ENCODE measurements at places on chromosomes 1 and 21. TPM values are rescaled to one million over a fixed set of nuclear protein-coding genes. Genes with fewer than 3 reads are reported as not detected.
A peak's percentile ranks its signal among the peaks of the same experiment; 100 is the strongest.

GRCh38 chr1:221418346-221418745 lies 323.5 kb downstream of the DUSP10 start:
- H3K36me3 ChIP-seq, result no peaks in the 10 kb centered on the region
- H3K27me3 ChIP-seq, result no peaks in the 10 kb centered on the region
- H3K4me3 ChIP-seq, result no peak overlapping the region

FABP3 gene
- 54.1 TPM for total RNA-seq

DNA sequence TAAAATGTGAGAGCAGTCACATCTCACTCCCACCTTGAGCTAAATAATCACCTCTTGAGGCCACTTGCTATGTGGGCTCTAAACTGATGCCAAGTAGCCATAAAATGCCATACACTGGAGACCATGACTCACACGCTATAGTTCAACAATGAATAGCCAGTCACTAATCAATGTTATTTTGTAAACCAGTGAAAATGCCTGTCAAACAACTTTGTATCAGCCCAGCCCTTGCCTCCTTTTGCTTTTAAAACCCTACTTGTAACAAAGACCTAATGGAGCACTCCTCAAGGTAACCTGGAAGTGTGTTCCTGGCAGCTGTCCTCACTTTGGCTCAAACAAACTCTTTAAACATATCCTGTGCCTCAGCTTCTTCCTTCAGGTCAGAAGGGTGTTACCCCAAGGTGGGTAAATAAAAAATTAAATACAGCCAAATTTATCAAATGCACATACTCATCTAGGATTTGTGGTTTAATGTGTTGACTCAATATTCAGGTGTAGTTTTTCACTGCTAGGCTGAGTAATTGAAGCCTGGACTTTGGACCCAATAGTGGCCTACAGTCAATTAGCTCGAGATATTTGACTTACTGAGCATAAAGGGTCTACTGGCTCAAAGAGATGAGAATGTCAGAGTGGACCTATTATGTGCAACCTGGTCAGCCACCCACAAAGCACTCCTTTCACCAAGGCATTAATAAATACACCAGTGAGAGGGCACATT lies 154.3 kb downstream of the COQ8A start:
- DNase-seq, result no peak

CADM3 gene
- 0.23 TPM for total RNA-seq

GRCh38 chr1:161099090-161099802 lies 1.1 kb downstream of the KLHDC9 start:
- no peaks in the 10 kb centered on the region for H3K4me1 ChIP-seq
- no peaks in the 10 kb centered on the region for H3K27me3 ChIP-seq
- no peaks in the 10 kb centered on the region for H3K36me3 ChIP-seq
- H3K4me3 ChIP-seq, result peak overlapping the region; percentile 71

GRCh38 chr1:154682254-154682653 lies 74.3 kb upstream of the ADAR start:
- no peaks in the 10 kb centered on the region for H3K36me3 ChIP-seq
- H3K4me3 ChIP-seq, result no peak overlapping the region
- no peaks in the 10 kb centered on the region for H3K27me3 ChIP-seq

NOTCH2 gene
- 231 TPM for total RNA-seq

DEPDC1 gene
- total RNA-seq, result 3.0 TPM

GRCh38 chr1:161440312-161440894 lies 64.9 kb upstream of the FCGR2A start:
- peaks cover 12% of the 10 kb centered on the region for H3K27me3 ChIP-seq
- H3K4me3 ChIP-seq, result peak overlapping the region; percentile 32
- no peaks in the 10 kb centered on the region for H3K4me1 ChIP-seq

RPTN gene
- total RNA-seq, result not detected

GRCh38 chr1:184298440-184299405 lies 88.1 kb upstream of the C1orf21 start:
- no peaks in the 10 kb centered on the region for H3K4me1 ChIP-seq
- no peak for DNase-seq
- no peaks in the 10 kb centered on the region for H3K36me3 ChIP-seq
- no peak overlapping the region for H3K27ac ChIP-seq

DNA sequence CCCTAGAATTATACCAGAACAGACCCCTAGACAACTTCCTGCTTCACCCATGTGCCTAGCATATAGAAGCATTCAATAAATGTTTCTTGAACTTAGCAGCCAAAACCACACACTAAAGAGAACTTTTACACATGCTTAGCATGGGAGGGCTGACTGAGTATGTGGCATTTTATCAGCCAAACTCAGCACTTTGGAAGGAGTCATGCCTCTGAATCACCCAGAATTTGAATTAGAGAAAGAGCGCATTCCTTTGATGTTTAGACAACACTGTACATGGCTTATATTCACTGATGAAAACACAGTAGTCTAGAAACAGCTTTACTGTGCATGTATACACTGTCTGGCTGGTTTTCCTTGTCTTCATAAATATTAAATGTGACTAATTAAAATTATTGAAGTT lies 26.1 kb downstream of the SPAG17 start:
- no peaks in the 10 kb centered on the region for H3K27me3 ChIP-seq
- no peak overlapping the region for H3K27ac ChIP-seq
- H3K4me3 ChIP-seq, result no peak overlapping the region
- no peak for DNase-seq

DNA sequence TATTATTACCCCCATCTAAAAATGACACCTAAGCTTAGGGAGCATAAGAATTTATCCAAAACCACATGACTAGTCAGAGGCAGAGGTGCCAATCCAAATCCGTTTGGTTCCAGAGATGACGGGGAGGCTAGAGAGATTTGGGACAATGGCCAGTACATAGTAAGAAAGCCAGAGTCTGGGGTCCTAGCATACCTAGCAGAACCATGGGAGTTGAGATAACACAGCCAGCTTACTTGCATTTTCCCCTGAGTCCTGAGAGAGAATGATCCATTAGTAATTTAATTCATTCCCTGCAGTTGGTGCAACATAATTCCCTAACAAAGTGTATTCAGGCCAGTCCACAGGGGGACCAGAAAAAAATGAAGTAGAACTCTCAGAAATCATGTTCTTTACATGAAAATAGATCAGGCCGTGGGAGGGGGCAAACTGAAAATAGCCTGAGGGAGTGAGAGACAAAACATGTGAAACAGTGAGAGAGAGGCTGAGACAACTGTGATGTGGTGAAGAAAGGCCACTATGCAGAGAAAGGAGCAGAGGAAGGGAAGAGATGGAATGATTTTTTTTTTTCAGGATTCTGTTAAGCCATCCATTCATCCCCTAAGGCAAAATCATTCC lies 243.3 kb downstream of the BRINP2 start:
- no peak overlapping the region for H3K4me3 ChIP-seq
- no peaks in the 10 kb centered on the region for H3K27me3 ChIP-seq
- H3K4me1 ChIP-seq, result no peaks in the 10 kb centered on the region
- H3K27ac ChIP-seq, result no peak overlapping the region
- H3K36me3 ChIP-seq, result no peaks in the 10 kb centered on the region

GRCh38 chr21:29520171-29520570 lies 221.4 kb downstream of the BACH1 start:
- no peak overlapping the region for H3K4me3 ChIP-seq
- no peak for DNase-seq
- no peaks in the 10 kb centered on the region for H3K4me1 ChIP-seq
- no peaks in the 10 kb centered on the region for H3K36me3 ChIP-seq

NPHS2 gene
- total RNA-seq, result not detected

- no peak overlapping the region for H3K27ac ChIP-seq
- no peak for DNase-seq
- no peaks in the 10 kb centered on the region for H3K36me3 ChIP-seq
These were observed 13.4 kb downstream of the ITSN1 start for GRCh38 chr21:33655588-33656221.
